ENCODE measurements at places on chromosomes 7 and 10.

DNA sequence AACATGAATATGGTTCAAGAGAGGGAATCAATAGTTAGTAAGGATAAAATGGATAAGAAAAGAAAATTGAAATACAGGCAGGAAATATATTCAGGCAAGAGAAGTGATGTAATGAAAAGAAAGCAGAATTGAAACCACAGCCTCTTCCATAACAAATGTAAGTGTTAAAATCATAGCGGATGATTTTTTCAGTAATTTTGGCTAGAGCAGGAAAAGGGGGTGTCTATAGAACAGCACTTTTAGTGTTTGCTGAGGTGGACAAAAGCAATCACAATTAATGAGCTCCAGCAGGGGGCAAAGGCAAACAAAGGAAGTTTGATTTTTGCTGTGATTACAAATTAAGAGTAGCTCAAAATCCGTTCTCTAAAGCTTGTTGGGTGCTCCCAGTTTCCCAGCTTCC is 79.0 kb downstream of the TRIL start:
- DNase-seq, result no peak

DNA sequence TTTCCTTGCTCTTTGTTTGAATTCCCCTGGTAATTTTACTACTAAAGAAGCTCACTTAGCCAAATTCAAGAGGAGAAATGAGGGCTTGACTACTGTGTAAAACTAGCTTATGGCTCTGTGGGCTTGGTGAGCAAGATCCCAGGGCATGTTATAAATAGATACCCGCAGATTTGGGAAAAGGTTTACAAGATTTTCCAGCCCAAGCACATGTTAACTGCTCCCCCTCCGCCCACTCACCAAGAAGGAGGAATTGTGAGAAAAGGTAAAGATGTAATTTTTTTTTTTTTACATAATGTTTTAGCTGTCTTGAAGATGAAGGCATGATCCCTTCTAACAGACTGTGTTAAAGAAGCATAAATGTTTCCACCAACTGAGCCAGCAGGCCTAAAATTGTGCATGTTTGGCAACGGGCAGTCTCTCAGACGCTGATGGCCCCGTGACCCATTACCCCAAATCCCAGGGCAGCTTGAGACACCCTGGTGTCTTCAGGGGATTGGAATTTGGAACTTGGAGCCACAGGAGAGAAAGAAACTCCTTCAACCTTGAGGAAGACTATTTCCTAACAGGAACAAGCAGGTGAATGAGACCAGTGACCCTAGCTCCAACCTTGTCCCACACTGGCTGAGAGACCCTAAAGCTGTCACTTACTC is 429.8 kb upstream of the CELF2 start:
- DNase-seq, result no peak

GRCh38 chr7:13904689-13905088 is 84.8 kb downstream of the ETV1 start:
- DNase-seq, result no peak

DNA sequence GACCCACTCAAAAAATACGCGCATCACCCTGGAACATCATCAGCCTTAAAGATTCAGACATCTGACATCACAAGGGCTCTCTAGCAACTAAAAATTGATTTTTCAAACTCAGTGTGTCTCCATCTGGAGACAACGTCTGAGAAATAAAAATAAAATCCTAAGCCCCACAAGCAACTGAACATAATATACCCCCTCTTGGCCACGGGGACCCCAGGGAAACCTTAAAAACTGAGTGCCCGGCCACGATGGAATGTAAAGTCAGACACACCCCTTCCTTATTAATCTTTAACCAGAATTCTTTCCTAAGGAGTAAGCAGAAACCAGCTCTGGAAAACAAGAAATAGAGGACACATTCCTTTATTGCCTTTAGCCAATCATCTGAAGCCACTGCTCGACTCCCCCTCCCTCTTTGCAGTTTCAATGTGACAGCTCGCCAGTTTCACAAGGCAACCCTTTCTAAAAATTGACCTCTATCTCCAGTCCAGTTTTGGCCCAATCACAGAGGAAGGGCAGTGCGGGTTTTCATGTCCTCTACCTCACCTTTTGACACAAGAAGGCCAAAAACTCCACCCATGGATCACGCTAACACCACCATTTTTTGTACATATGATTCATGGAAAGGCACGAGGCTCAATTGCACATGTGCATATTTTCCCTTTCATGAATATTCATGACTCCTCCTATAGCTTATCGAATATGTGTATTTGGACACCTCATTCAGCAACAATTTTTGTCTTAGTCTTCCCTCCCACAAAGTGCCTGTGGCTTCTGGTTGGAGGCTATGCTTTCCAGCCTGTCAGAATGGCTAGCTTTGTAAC is 24.2 kb downstream of the IFIT3 start:
- no peak for DNase-seq

- DNase-seq, result no peak
These were observed 24.8 kb upstream of the CYCS start for GRCh38 chr7:25149836-25150235.

GRCh38 chr7:95687759-95688343 is 84.5 kb upstream of the DYNC1I1 start:
- no peak for DNase-seq

DNA sequence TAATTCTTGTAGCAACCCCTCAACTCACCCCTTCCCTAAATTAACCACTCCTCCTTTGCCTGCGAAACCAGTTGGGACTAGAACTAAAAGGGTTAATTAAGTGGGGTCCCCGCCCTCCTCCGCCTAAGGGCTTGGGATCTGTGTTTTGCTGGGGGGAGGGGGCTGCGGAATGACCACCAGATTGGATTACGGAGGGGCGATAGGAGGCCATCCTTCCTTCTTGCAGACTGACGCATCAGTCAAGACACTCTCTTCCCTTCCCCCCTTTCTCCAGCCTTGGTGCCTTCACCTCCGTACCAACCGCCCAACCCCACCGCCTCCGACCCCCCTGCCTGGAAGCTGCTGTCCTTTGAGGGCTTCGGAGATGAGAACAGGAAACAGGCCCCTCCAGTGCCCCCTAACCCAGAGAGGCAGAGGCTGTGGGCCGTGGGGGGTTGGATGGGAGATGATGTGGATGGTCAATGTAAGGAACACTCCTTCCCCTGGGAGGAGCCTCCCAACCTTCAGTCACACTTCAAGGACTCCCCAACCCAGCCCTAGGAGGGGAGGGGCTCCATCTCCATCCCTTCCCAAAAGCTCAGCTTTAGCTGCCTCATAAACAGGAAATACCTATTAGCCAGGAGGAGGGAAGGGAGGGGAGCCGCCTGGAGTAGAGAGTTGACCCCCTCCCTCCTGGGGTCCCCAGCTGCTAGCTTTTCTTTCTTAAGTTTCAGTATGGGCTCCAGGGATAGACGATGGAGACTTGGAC is 997 bp upstream of the LDB1 start:
- no peak for DNase-seq

- DNase-seq, result no peak
These were observed 25.4 kb upstream of the EXOC6 start for GRCh38 chr10:92822964-92823363.

- no peak for DNase-seq
These were observed 137.1 kb downstream of the CUX1 start for GRCh38 chr7:101954499-101954898.

GRCh38 chr7:50349963-50350944 is 45.7 kb downstream of the IKZF1 start:
- no peak for DNase-seq

GRCh38 chr7:47336472-47337425 is 245.2 kb downstream of the TNS3 start:
- no peak for DNase-seq

- DNase-seq, result no peak
These were observed at the start of gene BLNK for GRCh38 chr10:96271016-96271815. Gene BLNK, minus strand, starts transcription at chr10:96271569. Its CDS starts 171 bp downstream, at chr10:96271398.

DNA sequence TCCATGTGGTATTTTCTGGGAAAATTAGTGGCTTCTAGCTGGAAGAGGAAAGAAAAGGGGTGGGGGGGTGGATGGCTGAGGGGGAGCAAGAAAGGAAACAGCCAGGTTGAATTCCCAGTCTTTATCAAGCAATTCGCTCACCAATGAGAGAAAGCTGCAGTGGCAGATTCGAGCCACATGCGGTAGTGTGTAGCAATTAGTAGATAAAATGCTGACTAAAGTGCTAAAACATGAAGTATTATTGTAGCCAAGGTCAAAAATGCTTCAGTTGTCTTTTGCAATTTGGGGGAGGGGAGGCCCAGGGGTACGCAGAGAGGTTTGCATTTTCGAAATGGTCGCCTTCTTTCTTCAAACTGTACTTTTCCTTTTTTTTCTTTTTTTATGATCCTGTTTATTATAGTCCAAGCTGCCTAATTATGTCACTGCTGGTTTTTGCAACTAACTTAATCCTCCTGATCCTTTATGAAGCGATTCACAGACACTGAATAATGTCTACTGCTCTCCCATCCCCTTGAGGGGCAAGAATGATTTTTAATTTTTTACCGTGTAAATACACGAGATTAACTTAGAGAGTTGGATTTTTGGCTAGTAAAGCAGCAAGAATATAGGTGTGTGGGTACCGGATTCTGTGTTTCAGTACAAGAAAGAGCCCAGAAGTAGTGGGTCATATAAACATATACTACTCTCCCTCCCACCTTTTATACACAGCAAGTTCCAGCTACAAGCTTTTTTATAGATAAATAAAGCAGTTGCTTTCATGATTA is 3.6 kb upstream of the ARID5B start:
- DNase-seq, result no peak
